ENCODE measurements at places on chromosomes 2 and 18.

DNA sequence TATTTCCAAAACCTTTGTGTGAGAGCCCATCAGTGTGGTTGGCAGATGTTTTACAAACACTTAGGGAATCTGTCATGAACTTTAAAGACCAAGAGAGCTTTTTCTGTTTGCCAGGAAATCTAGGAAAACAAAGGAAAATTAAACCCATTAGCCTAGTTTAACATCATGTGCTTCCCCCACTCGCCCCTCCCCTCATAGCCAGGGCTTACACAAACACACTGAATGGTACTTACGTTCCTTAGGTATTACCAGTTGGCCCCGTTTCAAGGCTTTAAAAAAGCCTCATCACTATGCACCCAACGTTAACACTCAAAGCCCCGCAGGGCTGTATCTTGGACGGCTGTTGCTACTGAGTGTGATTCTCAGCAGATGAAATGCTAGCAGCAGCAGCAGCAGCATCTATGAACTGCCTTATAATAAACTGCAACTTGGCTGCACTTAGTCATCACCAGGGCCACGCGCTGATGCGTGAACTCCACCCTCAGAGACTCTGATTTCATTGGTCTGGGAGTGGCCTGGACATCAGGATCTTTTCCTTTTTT, 20.1 kb upstream of the TTC39C start:
- peak; percentile 90 for DNase-seq

GRCh38 chr2:106159866-106160785, 34.0 kb downstream of the UXS1 start:
- DNase-seq = no peak

- DNase-seq = no peak
These were observed 81.9 kb upstream of the MYCN start for GRCh38 chr2:15858466-15858865.

- DNase-seq = no peak
These were observed 227.6 kb upstream of the SMIM21 start for GRCh38 chr18:75654851-75655751.

- DNase-seq = no peak
These were observed 9.6 kb downstream of the TRPM8 start for GRCh38 chr2:233926806-233927205.

DNA sequence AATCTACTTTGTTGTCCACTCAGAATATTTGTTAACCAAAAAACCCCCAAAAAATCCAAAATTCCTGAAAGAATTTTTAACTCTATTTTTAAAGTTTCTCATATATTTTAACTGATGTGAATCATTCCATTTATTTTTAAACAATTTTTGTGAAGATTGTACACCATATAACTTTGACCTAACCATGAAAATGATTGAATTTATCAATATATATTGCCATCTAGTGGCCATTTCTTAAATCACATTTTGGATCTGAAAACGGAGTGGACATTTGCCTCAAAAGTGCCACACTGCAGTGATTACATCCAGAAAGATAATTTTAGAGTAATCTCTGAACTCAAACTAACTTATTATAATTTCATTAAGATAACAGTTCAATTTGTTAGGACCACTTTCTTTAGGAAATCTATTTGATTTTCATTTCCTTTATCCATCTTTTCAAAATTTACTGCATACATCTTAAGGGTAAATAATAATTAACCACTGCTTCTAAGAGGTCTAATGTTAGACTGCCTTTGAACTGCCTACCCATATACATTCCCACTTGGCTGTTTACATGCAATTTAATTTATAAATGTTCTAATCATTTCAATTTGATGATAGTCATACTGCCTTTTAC, 71.1 kb downstream of the DSC3 start:
- DNase-seq = peak; percentile 0

Data from HFF-Myc (cell line).